ENCODE measurements at places on chromosomes 11 and 22.

GRCh38 chr22:35425971-35426800 is 26.2 kb downstream of the MCM5 start:
- DNase-seq = no peak

DNA sequence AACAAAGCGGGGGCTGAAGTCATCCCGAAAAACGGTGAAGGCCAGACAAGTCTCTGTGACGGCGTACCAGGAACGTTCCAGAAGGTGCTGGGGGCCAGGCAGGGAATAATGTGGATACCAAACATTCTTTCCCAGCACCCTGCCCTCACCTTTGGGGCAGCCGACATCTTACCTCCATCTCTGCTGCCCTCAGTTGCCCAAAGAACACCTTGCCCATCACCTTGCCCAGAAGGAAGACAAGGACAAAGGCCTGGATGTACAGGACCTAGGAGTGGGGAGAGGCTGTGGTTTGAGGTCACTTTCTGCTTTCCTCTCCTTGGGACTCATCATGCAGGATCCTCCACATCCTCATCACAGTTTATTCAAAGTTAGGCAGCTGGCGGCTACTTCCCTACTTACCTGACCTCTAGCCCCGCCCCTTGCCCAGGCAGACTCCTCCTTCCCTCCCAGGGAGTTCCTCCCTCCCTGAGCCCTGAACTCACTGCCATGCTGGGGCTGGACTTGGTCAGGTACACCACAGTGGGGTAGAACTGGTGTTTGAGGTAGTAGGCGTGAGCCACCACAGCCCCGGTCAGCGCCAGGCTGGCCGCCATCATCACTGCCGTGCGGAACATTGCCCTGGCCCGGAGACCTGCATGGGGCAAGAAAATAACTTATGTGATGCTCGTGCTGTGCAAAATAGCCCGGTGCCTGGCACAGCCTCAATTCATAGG is 1.2 kb downstream of the SYVN1 start:
- no peak for DNase-seq

DNA sequence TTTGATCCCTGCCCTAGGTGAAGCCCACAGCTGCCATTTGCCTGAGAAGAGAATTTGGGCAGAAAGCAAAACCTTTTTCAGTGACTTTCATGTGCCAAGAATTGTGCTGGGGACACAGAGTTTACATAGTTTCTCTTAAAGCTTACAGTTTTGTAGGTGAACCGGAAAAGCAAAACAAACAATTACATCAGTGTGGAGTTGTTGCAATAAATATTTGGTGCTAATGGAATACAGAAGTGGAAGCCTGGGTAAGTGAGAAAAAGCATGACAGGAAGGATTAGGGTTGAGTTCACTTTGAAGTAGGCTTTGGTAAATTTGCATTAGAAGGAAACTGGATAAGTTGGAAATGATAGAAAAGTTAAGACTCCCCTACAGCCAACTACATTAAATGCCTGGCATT is 82.7 kb downstream of the RASSF10 start:
- DNase-seq = no peak

- DNase-seq = no peak
Observed at GRCh38 chr11:18844753-18845367, 53.3 kb upstream of the PTPN5 start.

DNA sequence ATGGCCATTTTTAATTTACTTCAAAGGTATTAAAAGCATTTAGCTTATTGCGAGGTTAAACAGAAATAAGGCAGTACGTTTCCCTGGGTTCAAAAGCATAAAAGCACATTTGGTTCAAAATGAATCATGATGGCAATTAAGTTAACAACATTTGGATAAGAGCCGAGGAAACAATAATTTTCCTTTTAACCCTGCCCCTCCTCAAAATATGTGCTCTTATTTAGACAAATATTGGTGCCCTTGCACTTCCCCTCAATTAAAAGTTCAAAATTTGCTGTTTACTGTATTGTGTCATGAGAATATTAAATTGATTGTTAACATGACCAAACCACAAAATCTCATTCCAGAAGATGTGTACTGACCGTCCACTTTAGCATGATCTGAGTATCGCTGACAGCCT is 48.7 kb downstream of the VSIG10L2 start:
- no peak for DNase-seq

DNA sequence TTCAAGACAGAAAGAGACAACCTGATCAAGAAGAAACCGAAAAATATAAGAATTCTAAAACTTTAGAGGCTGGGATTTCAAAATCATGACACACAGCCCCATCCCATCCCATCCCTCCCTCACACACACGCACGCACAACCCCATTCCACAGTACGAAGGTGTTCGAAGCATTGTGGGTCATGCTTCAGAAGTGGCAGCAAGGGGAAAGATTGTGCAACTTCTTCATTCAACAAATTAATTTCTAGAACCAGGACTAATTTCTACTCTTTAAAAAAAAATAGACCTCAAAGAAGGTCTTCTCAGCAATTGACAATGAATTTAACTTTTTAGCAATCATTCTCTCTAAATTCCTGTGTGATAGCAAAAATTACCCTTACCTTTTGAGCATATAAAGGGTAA is 867 bp downstream of the SPA17 start:
- no peak for DNase-seq

DNA sequence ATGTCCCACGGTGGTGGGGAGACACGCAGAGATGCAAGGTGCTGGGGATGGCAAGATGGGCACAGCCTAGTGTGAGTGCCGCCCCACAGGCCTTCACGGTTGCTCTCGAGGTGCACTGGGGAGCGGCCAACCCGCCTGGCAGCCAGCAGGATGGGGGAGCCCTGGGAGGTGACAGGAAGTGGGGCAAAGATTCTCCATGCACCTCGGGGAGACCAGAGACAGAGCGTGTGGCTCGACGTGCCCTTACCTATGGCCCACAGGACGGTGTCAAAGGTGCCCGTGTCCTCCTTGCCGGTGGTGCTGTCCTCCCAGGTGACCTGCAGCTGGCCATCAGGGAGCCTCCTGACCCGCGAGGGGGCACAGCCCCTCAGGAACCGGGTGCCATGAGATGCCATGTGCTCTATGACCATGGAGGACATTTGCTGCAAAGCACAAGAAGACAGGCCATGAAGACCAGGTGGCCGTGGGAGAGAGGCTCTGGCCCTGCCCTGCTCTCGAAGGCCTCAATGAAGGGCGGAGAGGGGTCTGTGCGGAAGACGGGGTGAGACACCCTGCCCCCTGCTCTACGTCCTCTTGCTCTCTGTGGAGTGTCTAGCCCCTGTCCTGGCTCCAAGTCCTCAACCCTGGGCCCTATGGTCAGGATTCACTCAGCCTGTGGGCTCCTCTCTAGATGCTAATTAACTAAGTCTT is 40.6 kb upstream of the GNB1L start:
- no peak for DNase-seq

GRCh38 chr11:76856106-76856505 is 4.6 kb upstream of the ACER3 start:
- DNase-seq = no peak

DNA sequence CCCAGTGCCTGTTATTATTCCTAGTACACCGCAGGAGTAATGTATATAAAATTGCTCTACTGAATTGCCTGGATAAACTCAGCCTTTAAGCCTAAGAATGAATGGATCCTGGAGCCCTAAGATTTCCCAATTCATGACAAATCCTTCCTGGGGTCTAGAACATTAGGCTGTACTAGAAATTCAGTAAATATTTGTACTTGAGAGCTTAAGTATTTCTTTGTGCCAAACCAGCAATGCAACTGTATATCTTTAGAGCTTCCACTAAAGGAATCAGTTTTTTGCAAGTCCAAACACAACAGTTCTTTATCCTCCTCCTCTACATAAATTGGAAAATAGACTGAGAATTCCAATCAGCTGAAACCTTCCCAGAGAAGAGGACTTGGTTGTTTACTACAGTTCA is 65.6 kb downstream of the FAM168A start:
- no peak for DNase-seq

- no peak for DNase-seq
Observed at GRCh38 chr11:45592636-45593035, 72.8 kb downstream of the CHST1 start.

- no peak for DNase-seq
Observed at GRCh38 chr11:75859614-75860013, 44.6 kb downstream of the UVRAG start.

DNA sequence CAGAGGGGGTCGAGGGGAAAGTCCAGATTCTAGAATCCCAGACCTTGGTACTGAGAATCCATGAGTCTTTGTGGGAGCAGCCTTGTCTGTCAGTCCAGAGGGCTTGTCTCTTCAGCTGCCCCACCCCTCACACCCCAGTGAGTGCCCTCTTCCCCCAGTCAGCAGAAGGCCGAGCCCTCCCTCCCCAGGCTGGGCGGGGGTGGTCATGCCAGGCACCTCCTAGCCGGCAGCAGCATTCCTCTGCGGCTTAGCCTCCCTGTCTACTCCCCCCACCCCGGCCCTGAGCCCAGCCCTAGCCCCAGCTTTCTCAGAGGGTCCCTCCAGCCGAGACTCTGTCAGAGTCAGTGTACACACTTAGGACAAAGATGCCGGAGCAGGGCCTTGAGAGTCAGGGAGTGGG is 4.6 kb downstream of the SOX10 start:
- no peak for DNase-seq

- no peak for DNase-seq
Observed at GRCh38 chr11:108748968-108749367, 84.1 kb downstream of the DDX10 start.

GRCh38 chr11:47991266-47991830 is 11.0 kb downstream of the PTPRJ start:
- no peak for DNase-seq

GRCh38 chr22:46942799-46943785 is 180.6 kb downstream of the TBC1D22A start:
- DNase-seq = no peak

DNA sequence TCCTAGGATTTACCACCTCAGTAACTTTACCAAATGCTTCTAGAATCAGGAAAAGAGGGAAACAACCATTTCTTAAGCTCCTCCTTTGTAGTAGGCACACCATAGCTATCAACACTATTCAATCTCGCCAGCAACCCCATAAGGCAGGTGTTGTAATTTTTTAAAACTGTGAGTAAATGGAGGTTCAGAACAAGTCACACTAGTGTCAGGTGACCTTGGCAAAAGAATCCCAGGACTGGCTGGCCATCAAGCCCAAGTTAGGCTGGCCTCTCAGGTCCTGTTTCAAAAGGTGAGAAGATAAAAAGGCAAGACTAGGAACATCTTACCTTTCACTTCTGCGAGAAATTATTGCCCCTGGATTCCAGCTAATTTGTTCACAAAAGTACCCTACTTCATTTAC is 713 bp downstream of the TOP3B start:
- no peak for DNase-seq

DNA sequence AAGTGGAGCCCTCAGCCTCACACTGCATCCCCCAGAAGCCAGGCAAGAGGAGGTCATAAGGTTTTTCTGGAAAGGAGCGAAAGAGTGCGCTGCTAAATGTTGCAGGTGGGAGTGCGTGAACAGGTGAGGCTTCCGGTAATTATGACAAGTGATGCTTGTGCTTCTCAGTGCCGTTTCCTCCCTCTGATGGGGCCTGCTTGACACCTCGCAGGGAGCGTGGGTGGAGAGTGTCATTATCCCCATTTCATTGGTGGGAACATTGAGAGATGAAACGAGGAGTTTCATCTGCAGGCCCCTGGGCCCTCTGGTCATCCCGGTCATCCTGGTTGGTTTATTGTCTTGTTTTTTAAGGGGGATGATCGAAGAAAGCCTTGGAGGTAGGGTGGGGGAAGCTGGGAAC is 57.5 kb downstream of the BCR start:
- no peak for DNase-seq

GRCh38 chr11:130071211-130071712 is 1.6 kb downstream of the APLP2 start:
- no peak for DNase-seq

GRCh38 chr11:19872512-19873145 is 160.0 kb downstream of the NAV2 start:
- no peak for DNase-seq

DNA sequence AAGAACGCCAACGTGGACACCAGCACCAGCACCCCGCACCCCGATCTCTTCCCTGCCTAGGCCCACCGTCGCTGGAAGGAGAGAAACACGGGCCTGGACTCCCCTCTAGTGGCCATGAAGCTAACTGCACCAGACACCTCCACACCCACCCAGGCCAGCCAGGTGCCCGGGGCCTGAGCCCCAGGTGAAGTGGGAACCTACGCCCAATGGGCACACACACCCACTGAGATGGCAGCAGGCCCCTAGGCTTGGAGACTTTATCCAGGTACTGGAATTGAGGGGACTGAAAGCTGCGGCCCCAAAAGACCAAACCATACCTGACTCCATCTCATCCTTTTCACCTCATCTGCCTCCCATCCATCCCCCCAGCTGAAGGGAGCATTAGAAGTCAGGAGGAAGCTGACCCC is 81.0 kb downstream of the BUD13 start:
- peak; percentile 7 for DNase-seq

DNA sequence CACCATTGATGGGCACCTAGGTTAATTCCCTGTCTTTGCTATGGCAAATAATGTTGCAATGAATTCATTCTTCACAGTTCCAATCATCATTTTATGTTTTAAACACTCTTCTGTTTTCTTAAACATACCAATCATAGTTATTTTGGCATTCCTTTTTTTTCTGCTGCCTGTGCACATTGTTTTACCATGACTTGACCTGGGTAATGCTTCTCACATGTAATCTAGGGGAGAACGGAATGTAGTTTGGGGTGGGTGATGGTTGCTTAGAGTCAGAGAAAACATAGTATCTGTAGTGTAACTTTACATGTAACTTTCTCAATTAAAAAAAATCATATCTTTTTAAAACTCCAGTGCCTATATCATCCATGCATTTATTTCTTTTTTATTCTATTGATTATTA is 1945.3 kb upstream of the RAG2 start:
- no peak for DNase-seq

DNA sequence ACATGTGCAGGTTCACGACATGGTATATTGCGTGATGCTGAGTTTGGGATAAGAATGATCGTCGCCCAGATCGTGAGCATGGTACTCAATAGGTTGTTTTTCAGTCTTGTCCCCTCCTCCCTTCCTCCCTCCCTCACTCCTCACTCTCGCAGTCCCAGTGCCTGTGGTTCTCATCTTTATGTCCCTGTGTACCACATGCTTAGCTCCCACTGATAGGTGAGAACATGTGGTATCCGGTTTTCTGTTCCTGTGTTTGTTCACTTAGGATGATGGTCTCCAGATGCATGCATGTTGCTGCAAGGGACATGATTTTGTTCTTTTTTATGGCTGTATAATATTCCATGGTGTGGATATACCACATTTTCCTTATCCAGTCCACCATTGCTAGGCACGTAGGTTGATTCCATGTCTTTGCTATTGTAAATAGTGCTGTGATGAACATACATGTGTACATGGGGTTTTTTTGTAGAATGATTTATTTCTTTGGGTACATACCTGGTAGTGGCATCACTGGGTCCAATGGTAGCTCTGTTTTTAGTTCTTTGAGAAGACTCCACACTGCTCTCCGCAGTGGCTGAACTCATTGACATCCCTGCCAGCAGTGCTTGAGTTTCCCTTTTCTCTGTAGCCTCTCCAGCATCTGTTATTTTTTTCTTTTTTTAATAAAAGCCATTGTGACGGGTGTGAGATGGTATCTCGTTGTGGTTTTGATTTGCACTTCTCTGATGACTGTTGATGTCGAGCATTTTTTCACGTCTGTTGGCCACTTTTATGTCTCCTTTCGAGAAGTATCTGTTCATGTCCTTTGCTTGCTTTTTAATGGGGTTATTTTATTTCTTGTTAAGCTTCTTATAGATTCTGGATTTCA is 16.4 kb downstream of the ZBED4 start:
- no peak for DNase-seq

GRCh38 chr11:78425399-78426070 is 7.9 kb upstream of the GAB2 start:
- no peak for DNase-seq
